Activated CD4-positive, alpha-beta T cell treated with anti-CD3 and anti-CD28 coated beads, Interleukin-2, Interleukin-6, amounts not matched to agents 100 ng/mL and 50 ng/mL, durations not matched to agents 16 hours and 8 hours (primary cell): ENCODE measurements at places on chromosomes 3 and 15.

GRCh38 chr15:68774521-68775235, 46.0 kb downstream of the ANP32A start:
- DNase-seq: no peak

DNA sequence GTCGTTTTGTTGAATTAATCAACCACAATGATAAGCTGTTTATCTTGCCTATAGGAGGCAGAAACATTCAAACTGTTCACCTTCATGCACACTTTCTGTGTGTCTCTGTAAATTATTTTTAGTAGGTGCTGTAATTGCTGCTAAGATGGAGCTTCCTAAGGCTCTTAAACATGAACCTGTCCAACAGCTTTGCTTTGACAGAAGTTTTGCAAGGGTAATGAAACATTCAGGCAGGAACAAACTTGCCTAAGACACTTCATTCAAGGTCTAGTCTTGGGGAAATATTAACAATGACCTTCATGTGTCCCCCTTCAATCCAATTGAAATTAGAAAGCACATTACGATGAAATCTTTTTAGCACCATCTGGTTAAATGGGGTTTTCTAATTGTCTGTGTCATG, 156.1 kb downstream of the DIPK2A start:
- no peak for DNase-seq

DNA sequence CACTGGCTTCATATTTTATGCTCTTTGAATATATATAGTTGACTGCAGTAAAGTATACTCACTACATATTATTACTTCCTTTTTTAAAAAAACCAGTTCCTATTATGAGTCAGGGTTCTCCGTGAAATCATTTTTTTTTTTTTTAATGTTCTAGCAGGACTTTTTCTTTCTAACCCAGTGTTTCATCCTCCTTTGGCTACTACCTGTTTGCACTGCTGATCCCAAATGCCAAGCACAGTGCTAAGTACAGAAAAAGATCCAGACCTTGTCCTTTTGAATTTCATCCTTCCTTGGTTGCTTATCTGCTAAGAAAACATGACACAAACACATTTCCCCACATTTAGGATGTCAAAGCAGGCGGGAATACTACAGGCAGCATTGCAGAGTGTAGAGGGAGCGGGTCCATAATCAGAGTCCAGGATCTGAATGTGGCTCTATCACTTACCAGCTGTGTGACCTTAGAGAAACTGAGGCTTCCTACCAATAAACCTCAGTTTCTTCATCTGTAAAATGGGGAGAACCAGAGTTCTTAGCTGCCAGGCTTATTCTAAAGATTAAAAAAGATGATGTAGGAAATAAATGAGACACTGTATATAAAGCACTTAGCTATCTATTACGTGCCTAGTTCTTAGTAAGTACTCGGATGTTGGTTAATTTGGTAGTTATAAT, 37.2 kb upstream of the ANPEP start:
- DNase-seq: no peak

DNA sequence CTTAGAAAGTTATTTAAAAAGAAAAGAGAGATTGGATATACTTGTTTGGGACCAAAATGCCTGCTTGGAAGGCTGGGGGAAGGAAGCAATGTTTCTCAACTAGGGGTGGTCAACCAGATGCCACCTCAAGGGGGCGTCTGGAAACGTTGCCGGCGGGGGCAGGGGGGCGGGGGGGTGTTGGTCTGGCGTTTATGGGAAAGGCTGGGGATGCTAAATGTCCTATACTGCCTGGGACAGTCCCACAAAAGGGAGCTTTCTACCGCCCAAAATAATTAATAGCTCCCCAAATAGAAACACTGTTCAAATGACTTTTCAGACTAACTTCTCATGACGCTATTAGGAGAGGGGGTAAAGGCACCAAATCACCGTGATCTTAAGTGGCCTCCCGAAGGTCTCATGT, 2.2 kb downstream of the POLG start:
- DNase-seq: peak; percentile 44

- DNase-seq: no peak
Measured at GRCh38 chr15:35427091-35427490, 118.9 kb downstream of the DPH6 start.

- no peak for DNase-seq
Measured at GRCh38 chr3:72523429-72524151, 324.7 kb downstream of the SHQ1 start.

GRCh38 chr3:4310971-4311370, 7.8 kb downstream of the SETMAR start:
- no peak for DNase-seq

GRCh38 chr3:115961380-115961779, 338.1 kb downstream of the GAP43 start:
- no peak for DNase-seq

DNA sequence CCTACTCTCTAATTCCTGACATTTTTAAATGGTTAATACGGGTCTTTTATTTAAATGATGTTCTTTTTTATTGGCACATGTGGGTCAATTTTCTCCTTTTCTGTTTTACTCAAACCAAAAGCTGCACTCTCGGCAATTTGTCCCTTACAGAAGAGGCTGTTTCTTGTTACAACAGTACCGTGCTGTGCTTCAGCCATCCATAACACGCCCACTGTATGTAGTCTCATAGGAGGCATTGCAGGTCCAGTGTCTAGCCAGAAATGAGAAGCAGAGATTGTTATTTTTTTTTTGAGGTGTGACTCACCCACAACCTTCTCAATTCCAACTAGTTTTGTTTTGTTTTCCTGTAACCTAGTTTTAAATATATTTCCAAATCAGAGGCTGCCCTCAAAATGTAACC, 164.6 kb downstream of the GMNC start:
- DNase-seq: no peak
